Astrocyte (in vitro differentiated cells and primary cell): ENCODE measurements at places on chromosomes 5 and 9. TPM values are rescaled to one million over a fixed set of nuclear protein-coding genes. Genes with fewer than 3 reads are reported as not detected.
A peak's percentile ranks its signal among the peaks of the same experiment; 100 is the strongest.

Gene SLC46A2
- total RNA-seq: not detected in 2 replicates

Gene SLIT3
- total RNA-seq: 20.7 and 33.0 TPM in 2 replicates

GRCh38 chr9:89748021-89748670 is 143.3 kb downstream of the GADD45G start:
- H3K36me3 ChIP-seq: no peaks in the 10 kb centered on the region
- no peak overlapping the region for H3K27ac ChIP-seq
- H3K27me3 ChIP-seq: no peaks in the 10 kb centered on the region
- no peak overlapping the region for H3K4me3 ChIP-seq

GRCh38 chr9:70390933-70391341 is 23.5 kb downstream of the KLF9 start:
- H3K4me1 ChIP-seq: peaks cover 16% of the 10 kb centered on the region
- peak; percentile 49 for DNase-seq
- no peaks in the 10 kb centered on the region for H3K36me3 ChIP-seq
- no peak overlapping the region for H3K27ac ChIP-seq
- H3K27me3 ChIP-seq: no peaks in the 10 kb centered on the region

GRCh38 chr9:119357336-119358096 is 11.7 kb downstream of the BRINP1 start:
- no peak for DNase-seq
- no peaks in the 10 kb centered on the region for H3K4me1 ChIP-seq
- no peaks in the 10 kb centered on the region for H3K27me3 ChIP-seq
- no peaks in the 10 kb centered on the region for H3K36me3 ChIP-seq

DNA sequence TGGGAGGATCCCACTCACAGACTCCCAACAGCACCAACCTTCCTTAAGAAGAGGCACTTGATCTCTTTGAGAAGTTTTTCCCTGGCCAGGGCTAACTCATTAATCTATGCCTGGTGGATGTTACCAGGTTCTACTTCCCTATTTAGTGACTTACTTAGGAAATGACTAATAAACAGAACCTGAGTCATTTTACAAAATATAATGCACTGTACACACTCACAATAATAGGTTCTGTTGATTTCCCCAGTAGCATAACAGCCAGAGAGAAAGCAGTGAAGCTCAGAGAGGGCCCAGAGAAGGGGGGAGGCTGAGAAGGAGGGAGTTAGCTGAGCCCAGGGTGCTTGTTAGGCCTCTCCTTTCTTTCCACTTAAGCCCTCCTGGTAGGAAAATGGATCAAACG is 27.1 kb downstream of the FRMD3 start:
- no peak overlapping the region for H3K4me3 ChIP-seq
- no peaks in the 10 kb centered on the region for H3K36me3 ChIP-seq
- H3K27ac ChIP-seq: no peak overlapping the region
- peaks cover 7% of the 10 kb centered on the region for H3K4me1 ChIP-seq
- H3K27me3 ChIP-seq: no peaks in the 10 kb centered on the region
- peak; percentile 11 for DNase-seq

GRCh38 chr5:118628660-118629354 is 359.5 kb downstream of the DTWD2 start:
- H3K27ac ChIP-seq: no peak overlapping the region
- H3K4me3 ChIP-seq: no peak overlapping the region
- no peaks in the 10 kb centered on the region for H3K36me3 ChIP-seq
- no peaks in the 10 kb centered on the region for H3K27me3 ChIP-seq
- DNase-seq: no peak

- H3K4me1 ChIP-seq: peaks cover 14% of the 10 kb centered on the region
- DNase-seq: no peak
- H3K36me3 ChIP-seq: no peaks in the 10 kb centered on the region
Observed at GRCh38 chr9:134213881-134214341, 49.5 kb upstream of the RNU6ATAC start.
